Activated CD4-positive, alpha-beta T cell treated with anti-CD3 and anti-CD28 coated beads, Interleukin-2, amount 50 U/mL, for 16 hours (primary cell): ENCODE measurements at places on chromosomes 16 and 17.

DNA sequence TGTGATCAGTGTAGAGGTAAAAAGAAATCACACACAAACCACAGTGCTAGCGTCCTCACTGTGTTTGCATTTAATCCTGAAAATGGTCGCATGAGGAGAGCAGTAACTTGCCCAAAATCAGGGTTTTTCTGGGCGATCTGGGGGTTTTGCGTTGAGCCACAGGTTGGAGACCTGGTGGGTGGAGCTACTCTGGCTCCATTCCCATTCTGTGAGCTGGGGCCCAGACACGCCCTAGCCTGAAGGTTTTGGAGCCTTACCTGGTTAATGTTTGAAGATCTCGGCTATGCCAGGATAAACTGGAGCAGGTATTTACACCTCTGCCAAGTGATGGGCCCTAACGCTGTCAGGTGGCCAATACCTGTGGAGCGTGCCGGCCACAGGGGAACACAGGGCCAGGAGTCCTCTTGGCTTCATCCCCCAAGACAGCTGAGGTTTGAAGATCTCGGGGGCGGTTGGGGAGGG is 48.4 kb downstream of the MPRIP start:
- DNase-seq, result no peak

GRCh38 chr17:37138571-37139120 is 189.9 kb downstream of the AATF start:
- DNase-seq, result no peak

DNA sequence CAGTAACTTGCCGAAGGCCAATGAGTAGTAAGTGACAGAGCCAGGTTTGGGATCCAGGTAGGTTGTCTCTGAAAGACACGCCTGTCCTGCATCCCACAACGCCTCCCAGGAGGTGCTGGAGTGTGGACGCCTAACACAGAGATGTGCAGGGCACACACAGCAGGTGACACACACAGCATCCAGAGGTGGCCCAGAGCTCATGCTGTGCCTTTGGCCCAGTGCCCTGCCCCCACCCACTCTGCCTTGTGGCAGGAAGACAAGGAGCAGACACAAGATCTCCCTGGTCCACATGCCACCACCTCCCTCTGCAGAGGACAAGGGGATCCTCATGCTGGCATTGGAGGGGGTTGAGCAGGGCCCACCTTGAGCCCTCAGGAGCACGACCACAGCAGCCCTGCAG is 14.7 kb upstream of the STH start:
- DNase-seq, result no peak

GRCh38 chr17:1216217-1217088 is 36.7 kb upstream of the ABR start:
- no peak for DNase-seq

- no peak for DNase-seq
Measured at GRCh38 chr17:28682655-28683054, 20.6 kb downstream of the SUPT6H start.

DNA sequence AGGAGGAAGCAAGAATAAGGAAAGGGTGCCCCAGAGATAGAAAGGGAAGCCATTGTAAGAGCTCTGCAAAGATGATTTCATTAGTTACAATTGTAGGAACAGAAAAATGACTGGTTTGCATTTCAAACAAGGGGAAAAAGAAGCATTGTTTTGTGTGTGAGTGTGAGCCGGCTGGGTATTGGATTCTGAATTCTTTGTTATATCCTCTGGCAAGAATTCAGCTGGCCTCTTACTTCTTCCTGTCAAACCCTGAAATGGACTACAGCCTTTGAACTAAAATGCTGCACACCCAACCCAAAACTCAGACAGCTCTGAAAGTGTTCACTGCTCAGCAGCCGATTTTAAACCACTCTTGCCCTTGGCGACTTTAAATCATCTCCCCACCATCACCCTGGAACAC is 461.3 kb downstream of the PMP22 start:
- DNase-seq, result no peak

DNA sequence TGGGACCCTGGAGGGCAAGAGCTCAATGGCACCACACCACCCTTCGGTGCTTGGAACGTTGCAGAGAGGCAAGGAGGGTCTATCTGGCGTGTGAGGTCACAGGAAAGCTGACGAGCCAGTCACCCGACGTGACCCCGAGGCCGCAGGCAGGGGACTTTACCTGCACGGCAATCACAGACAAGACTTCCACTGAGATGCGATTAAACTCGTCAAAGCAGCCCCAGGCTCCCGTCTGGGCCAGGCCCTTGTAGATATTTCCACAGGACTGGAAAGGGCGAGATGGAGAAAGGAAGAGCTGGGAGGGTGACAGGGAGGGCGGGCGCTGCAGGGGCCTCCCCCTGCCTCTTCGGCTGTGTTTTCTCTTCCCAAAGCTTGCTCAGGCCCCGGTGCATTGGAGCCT is 78.3 kb downstream of the DNAH17 start:
- no peak for DNase-seq

- no peak for DNase-seq
Measured at GRCh38 chr17:17704931-17705330, 23.7 kb downstream of the RAI1 start.

DNA sequence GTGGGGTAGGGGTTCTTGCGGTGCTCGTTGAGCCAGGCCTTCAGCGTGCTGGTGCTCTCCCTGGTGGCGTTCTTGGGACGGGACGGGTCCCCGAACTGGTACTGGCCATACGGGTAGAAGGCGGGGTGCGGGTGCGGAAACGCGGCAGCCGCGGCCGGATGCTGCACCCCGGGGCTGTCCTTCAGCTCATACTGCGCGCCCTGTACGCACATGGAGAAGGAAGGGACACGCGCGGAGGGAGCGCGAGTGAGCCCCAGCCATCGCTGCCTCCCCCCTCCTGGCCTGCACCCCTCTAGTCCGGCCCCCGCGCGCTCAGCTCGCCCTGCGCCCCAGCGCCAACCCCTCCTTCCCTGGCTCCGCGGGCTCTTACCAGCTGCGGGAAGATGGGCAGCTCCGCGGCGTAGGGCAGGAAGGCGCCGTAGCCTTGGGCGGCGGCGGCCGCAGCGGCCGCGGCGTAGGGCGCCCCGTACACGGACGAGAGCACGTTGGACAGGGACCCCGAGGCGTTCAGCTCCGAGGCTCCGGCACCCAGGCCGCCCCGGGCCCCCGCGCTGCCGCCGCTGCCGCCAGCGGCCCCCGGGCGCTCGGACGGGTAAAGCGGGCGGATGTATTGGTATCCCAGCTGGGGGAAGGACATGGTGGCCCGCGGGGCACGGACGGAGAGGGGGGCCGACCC is 1.0 kb downstream of the IRX3 start:
- no peak for DNase-seq

DNA sequence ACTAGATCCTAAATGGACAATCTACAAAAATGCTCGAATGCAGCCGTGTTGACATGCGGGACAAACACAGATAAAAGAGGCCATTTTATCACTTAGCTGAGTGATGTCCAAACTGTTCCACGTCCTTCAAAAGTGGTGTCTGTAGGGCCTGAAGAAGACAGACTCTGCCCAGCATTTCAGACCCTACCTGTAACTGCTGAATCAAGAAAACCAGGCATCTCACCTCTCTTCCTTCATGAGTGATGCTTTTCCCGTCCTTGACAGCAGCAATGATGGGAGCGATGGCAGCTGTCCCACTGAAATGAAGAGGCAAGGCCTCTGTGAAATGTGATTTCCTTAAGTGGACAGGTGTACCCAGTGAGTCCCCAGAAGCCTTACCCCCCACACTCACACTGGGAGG is 12.3 kb downstream of the ELAC2 start:
- DNase-seq, result no peak

- DNase-seq, result no peak
Measured at GRCh38 chr17:79023180-79023705, 726 bp upstream of the C1QTNF1 start.

GRCh38 chr17:17957584-17957916 is 14.7 kb downstream of the TOM1L2 start:
- no peak for DNase-seq
